ENCODE measurements at places on chromosomes 16 and 17.

GRCh38 chr17:30021708-30022317 lies 80.4 kb downstream of the EFCAB5 start:
- DNase-seq = no peak

DNA sequence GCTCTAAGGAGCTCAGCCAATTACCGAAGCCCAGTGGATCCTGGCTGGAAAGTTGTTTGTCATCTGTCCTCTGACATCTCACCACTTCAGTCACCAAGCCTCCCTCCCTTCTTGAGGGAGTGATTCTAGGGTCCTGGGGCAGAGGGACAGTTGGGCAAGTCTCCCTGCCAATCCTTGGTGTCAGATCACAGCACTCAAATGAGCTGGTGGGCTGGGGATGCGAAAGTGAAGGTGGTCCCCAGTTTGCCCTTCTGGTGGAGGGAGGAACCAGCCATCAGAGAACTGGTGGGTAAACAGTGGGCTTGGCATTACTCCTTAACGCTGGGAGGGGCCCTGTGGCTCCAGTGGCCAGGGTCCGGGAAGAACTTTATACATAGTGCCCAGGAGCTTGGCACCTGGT lies 4.4 kb upstream of the CALB2 start:
- DNase-seq = no peak

GRCh38 chr16:11032000-11032921 lies 87.9 kb downstream of the CLEC16A start:
- no peak for DNase-seq

GRCh38 chr17:604115-604450 lies 110.6 kb downstream of the VPS53 start:
- no peak for DNase-seq

- no peak for DNase-seq
Observed at GRCh38 chr17:73910206-73910605, 266.0 kb upstream of the SDK2 start.

- no peak for DNase-seq
Observed at GRCh38 chr16:74740795-74741304, 33.8 kb downstream of the FA2H start.

DNA sequence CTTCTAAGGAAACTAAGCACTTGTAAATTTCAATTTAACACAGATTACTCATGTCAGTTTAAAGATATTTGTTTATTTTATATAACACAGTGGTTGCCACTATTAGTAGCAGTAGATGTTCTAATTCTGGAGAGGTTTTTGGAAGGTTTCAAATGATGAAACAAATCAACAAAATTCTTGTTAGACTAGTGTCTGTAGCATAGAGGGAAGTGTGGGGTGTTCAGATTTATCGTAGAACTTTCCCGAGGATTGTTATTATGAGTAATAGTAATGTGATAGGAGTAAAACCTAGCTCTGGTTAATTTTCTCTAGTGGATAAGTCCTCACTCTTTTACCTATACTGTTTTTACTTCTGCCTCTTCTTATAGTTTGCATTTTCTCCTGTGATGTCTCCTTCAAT lies 6.3 kb downstream of the GAN start:
- DNase-seq = no peak

- no peak for DNase-seq
Observed at GRCh38 chr16:847151-847550, 46.6 kb upstream of the GNG13 start.

DNA sequence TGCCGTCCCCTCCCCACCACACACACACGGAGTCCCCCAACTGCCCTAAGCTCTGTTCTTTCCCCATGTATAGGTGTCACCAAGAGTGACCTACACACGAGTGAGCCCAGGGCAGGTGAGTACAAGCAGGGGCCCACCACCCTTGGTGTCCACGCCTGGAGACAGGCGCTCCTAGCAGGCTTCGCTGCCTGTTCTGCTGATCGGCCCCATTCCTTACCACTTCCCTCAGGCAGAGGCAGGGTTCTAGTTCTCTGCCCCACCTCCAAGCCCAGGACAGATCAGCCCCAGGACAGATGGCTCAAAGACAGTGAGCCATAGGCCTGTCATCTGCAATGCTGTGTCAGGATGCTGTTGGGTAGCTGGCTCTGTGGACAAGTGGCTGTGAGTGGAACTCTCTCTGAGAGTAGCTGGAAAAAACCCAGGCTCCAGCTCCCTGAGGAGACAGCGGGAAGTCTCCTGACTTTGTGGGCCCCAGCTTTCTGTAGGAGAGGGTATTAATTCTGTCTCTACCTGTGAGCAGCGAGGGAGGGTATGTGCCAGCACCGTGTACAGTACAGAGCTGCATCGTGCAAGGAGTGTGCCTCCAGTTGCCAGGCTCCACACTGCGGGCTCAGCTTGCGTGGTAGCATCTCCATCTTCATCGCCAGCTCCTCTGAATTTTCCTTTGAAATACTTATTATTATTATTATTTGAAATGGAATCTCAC lies 897 bp downstream of the TP53I13 start:
- no peak for DNase-seq

GRCh38 chr17:59178266-59178985 lies 22.9 kb downstream of the PRR11 start:
- no peak for DNase-seq

- no peak for DNase-seq
Observed at GRCh38 chr17:50129728-50130558, at the start of gene SAMD14. Gene SAMD14 (minus strand): TSS chr17:50130160. CDS start chr17:50124959, 5,201 bp downstream.

- DNase-seq = no peak
Observed at GRCh38 chr17:15285466-15285865, 20.3 kb upstream of the PMP22 start.

- no peak for DNase-seq
Observed at GRCh38 chr17:83190601-83191387, 111.4 kb downstream of the METRNL start.

DNA sequence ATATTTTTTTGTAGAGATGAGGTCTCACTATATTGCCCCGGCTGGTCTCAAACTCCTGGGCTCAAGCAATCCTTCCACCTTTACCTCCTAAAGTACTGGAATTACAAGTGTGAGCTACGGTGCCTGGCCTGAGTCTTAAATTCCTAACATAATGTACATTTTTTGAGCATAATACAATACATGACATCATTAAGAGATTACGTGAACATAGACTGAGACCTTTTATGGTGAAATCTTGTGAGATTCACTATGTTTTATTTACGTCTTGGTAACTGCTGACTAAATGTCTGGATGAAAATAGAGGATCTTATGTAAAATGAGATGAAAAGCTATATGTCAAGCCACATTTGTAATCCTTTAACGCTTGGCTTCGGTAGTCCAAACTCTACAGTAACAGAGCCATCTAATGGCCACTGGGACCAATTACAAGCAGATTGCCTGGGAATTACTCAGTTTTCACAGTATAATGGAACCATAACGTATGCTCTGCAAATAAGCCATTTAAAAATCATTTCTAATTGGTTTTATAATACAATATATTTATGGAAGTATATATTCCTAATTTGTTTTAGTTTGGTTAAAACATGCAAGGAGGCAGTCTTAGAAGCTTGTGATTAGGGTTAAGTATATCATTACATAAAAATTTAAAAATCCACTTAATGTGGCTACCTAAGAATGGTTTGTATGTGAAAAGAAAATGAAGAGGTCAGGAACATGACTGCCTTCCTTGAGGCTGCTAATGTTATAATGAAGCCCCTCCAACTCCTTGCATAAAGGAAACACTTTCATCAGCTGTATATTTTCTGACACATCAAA lies 8.1 kb upstream of the EFCAB13 start:
- DNase-seq = no peak

DNA sequence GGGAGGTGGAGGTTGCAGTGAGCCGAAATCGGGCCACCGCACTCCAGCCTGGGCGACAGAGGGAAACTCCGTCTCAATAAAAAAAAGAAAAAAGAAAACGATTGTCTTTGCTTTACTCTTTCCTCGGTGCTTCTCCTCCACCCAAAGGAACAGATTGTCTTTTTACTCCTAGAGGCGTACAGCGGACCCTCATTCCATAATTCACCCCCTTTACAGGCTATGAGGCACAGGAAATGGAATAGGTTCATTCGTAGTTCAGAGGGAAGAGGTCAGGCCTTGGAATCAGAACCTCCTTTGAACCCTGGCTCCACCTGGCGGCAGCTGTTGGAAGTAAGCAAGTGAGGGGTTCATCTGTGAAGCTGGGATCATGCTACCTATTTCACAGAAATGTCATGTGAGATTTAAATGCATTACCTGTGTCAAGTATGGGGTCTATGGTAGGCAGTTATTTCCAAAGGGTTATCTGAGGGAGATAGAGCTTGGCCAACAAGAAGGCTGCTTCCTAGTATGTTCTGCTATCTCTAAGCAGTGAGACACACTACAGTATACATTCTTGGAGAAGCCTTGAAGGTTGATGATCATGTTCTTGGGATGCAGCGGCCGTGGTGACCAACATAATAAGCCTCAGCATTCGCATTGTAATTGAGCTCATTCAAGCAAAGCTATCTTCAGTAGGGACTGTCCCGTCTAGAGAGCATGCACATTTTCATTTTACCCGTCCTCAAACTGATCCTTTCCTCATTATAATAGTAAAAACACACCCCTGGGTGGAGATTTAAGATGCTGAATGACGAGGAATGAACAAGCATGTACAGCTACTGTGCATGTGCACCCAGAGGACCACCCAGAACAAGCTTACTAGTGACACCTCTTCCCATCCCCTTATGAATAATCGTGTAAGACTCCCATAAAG lies 18.7 kb upstream of the ZNF689 start:
- peak; percentile 77 for DNase-seq

DNA sequence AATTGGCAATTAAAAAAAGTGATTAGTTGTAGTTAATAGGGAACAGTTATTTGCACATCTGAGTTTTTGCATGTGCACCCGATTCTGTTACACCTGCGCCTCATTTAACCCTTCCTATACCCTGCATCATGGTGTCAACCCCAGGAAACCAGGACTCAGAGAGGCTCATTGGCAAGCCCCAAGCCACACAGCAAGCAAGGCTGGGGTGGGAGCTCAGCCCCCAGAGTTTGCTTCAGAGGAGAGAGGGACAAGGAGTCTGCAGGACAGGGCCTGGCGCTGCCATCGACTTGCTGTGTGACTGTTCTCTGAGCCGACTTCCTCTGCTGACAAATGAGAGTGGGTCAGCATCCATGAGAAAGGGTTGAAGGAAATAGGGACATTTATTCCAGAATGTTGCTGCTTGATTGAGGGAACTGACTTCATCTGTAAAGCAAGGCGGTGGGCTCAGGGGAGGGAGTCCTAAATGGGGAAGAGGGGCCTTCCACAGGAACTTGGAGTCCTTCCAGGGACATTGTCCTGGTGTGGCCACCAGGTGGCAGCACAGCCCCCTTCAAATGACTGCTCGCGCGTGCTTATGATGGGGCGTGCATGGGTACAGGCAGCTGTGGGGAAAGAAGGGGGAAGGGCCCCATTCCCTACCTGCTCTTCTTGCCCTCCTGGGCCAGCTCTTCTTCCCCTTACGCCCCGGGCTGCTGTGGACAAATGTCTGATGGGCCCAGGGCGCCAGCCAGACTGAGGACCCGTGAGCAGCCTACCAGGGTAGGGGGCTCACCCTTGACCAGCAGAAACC lies 51.6 kb downstream of the NT5M start:
- peak; percentile 53 for DNase-seq

DNA sequence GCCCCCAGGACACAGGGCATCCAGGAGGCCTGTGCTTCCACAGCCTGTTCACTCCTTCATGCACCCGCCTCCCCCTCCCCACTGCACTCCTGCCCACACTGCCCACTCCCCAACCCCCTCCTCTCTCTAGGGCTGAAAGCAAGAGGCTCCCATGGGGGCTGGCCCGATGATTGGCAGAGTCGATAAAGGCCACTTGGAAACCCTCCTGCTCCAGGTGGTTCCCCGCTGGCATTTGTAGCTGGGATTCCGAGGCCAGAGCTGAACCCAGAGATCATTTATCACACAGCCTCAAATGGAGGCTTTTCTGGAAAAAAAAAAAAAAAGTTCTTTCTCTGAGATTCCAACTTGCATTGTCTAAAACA lies 74.1 kb downstream of the SREBF1 start:
- no peak for DNase-seq

GRCh38 chr17:15122857-15123256 lies 142.3 kb downstream of the PMP22 start:
- DNase-seq = no peak

- no peak for DNase-seq
Observed at GRCh38 chr16:78331731-78332130, 232.3 kb downstream of the WWOX start.

DNA sequence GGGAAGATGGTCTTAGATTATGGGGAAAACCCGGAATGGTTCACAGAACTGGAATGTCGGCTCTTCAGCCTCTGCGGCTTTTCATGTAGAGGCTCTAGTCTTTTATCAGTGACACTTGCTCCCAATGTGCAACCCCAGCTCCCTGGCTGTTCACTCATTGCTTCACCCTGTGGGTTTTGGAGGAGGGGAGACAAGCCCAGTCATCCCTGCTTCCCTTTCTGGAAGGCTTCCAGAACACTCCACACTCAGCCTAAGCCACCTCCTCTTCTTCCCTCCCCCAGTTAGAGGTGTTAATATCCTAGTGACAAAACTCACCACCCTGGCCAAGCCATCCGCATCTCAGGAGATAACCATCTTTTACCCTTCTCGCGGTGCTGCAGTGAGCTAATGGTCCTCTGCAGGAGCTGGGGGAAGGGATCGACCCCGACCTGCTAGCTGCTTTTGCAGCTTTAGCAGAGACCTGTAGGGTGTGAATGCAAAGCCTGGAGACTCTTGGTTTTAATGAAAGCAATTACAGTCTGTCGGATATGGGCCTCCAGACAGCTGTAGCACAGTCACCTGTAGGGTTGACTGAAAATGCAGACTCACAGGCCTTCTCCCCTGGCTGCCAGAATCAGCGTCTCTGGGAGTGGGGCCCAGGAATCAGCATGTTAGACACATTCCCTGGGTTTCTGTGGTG lies 24.3 kb upstream of the LASP1NB start:
- DNase-seq = peak; percentile 39

DNA sequence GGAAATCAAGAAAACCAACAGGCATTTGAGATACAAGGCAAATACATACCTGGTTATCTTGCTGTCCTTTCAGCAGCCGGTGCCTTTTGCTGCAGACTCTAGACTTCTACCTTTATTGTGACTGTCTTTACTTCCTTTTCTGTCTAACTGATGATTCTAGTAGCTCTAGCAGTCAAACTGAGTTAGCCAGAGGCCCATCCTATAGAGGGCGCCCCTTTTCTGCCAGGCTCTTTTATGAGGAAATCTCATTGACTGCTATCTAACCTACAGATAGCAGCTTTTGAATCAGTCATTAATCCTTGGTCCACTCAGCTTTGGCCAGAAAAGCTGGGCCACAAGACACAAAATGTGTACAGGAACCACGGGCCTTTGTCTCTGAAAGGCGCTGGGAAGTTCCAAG lies 87.5 kb upstream of the WSB1 start:
- DNase-seq = no peak

DNA sequence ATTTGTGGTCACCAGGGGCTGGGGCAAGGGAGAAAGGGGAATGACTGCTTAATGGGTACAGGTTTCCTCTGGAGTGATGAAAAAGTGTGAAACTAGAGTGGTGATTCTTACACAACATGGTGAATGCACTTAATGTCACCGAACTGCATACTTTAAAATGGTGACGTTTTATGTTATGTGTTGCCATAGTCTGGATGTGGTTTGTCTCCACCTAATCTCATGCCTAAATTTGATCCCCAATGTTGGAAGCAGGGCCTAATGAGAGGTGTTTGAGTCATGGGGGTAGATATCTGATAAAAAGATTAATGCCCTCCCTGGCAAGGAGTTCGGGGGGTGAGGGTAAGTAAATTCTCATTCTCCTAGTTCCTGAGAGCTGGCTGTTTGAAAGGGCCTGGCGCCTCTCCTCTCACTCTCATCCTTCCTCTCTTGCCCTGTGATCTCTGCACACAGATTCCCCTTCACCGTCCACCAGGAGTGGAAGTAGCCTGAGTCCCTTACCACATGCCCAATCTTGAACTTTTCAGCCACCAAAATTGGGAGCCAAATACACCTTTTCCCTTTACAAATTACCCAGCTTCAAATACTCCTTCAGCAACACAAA lies 15.3 kb downstream of the XPO6 start:
- DNase-seq = no peak

Data from stimulated activated CD8-positive, alpha-beta memory T cell treated with anti-CD3 and anti-CD28 coated beads, Interleukin-7, amount 100 ng/mL, for 4 hours (primary cell).